ENCODE measurements at places on chromosomes 13 and 19.

GRCh38 chr19:11196406-11197287 lies 698 bp downstream of the KANK2 start:
- DNase-seq, result peak; percentile 48

GRCh38 chr13:20230913-20231838 lies 943 bp downstream of the GJB6 start:
- no peak for DNase-seq

DNA sequence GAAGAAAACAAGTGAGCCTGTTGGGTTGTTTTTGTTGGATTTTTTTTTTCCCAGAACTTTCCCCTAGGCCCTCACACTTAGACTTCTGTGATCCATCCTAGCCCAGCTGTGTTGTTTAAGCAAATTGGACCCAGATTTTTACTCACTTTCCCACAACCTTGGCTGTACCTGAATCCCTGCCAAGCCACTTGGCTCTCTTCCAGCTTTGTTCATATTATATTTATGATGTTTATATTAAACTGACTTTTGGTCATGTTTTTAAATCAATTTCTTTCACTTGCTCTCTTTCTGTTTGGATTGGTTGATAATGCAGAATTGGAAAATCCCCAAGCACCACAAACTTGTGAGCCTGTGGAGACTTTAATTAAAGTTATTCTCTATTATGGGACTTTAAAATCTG lies 16.6 kb downstream of the OLFM4 start:
- DNase-seq, result no peak

DNA sequence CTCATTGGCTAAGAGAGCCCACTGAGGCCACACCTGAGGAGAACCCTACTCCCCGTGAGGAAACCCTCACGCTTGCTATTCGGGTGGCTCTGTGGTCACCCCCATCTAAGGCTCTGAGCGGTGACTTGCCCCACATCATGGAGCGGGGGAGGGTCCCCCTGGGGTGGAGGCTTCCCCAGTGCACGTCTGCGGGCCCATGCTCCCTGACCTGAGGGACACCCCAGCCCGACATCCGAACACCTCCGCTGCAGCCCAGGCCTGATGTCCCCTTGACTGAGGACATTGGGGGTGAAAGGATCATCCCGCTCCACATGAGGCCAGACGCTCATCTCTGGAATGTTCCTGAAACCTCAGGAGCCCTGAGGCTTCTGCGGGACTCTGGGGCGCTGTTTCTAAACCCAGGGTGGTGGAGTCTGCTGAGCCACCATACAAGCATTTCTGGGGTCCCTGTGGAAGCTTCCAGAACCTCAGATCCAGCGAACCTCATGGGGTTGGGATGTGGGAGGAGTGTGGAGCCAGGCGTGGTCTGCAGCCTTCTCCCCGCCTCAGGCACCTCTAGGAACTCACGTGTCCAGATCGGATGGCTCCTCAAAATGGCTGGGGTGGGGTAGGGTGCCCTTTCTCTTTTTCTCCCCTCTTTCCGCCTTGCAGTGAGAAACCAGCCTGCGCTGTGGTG lies 19.9 kb downstream of the TMED1 start:
- no peak for DNase-seq

DNA sequence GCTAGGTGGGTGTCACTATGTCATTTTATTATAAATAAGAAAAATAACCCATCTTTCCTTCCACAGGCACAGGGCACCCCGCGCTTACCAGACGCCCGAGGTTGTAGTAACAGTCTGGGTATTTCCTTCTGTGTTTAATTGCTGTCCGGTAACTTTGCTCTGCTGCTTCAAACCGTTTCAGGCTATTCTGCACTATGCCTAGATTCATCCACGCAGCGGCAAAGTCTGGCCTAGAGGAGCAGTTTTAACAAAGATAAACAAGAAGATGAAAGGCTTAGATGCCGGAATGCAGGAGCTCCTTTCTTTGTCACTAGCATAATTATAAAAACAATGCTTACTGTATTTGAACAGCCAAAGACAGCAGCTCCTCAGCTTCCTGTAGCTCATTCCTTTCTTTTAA lies 36.9 kb upstream of the GGACT start:
- no peak for DNase-seq

GRCh38 chr19:31075146-31075655 lies 274.0 kb downstream of the TSHZ3 start:
- DNase-seq, result no peak

DNA sequence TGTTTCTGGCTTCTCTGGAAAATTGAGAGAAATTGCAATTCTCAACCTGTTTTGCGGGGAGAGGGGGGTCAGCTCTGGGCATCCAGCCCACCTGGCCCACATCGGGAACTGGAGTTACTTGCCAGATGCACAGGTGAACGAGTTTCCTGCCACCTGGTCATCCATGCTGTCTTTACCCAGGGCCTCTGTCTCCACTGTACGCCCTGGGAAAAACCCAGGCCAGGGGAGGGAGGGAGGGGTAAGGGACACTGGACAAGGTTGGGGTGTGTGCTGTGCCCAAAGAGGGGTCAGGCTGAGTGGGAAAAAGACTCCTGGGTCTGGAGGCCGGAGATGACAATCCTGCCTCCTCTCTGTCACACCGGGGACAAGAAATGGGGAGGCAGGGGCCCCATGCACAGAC lies 307.6 kb downstream of the ZNF536 start:
- no peak for DNase-seq

DNA sequence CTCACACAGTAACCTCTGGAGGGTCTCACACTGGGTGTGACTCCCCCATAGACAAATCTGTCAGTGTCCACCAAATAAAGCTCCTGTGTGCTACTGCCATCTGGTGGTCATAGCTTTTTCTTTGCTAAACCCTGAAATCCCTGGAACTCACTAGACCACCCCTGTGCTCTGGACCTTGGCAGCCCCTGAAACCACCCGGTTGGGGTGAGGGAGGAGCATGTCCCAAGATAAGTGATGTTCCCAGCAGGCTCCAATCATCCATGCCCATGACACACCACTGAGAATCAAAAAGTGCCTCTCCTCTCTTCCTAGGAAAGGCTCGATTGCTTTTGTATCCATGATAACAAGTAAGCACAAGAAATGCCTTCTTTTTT lies 6.5 kb upstream of the HSD17B14 start:
- peak; percentile 72 for DNase-seq

- DNase-seq, result peak; percentile 42
Measured at GRCh38 chr13:110371550-110372465, 64.7 kb downstream of the COL4A2 start.

- DNase-seq, result no peak
Measured at GRCh38 chr13:49627831-49628652, at the start of gene ARL11. TSS of gene ARL11 (plus strand) at chr13:49628507. CDS start at chr13:49630448, 1,941 bp downstream.

GRCh38 chr13:68232351-68233130 lies 1002.4 kb upstream of the PCDH9 start:
- DNase-seq, result no peak

DNA sequence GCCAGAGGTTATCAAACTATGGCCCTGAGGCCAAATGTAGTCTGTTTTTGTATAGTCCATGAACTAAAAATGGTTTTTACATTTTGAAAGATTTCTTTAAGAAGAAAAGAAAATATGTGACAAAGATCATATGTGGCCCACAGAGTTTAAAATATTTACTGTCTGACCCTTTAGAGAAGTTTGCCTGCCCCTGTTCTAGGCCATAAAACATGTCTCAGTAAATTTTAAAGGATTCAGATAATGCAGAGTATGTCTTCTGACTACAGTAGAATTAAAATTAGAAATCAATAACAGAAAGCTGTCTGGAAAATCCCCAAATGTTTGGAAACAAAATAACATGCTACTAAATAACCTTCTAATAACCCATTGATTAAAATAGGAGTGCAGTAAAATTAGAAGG lies 86.3 kb downstream of the KCNRG start:
- DNase-seq, result no peak

GRCh38 chr13:59450229-59450628 lies 713.5 kb downstream of the DIAPH3 start:
- DNase-seq, result no peak

GRCh38 chr13:98214707-98215106 lies 37.6 kb upstream of the RNF113B start:
- no peak for DNase-seq

DNA sequence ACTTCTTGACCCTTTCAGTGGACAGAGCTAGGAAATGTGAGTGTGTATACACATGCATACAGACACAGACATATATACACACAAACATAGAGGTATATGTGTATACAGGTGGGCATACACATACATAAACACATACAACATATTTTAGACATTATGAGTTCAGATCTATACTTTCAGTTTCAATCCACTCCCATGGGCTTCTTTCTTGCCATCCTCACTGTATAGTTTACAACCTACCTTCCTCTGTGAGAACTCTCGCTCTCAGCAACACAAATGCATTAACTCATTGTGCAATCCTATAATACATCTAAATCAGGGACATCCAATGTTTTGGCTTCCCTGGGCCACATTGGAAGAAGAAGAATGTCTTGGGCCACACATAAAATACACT lies 21.2 kb upstream of the SCEL start:
- DNase-seq, result no peak

GRCh38 chr19:49497047-49497788 lies 984 bp downstream of the RPS11 start:
- peak; percentile 58 for DNase-seq

- DNase-seq, result no peak
Measured at GRCh38 chr19:10096615-10096963, 5.9 kb downstream of the ANGPTL6 start.

DNA sequence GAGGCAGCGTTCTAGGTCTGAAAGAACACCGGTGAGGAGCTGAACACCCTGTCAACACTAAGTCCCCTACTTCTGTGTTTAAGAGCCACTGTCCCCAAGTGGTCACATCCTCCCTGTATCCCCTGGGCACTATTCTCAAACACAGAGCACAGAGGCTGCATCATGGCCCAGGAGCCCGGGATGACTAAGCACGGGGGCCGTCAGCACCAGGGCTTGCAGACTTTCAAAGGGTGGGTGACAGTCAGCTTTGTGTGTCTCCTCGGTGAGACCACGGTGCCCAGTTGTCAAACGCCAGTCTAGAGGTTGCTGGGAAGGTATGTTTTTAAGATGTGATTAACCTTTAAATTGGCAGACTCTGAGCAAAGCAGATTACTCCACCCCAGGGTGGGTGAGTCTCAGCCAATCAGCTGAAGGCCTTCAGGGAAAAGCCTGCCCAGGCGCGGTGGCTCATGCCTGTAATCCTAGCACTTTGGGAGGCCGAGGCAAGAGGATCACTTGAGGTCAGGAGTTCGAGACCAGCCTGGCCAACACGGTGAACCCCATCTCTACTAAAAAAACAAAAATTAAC lies 8.0 kb downstream of the MAP2K2 start:
- no peak for DNase-seq

DNA sequence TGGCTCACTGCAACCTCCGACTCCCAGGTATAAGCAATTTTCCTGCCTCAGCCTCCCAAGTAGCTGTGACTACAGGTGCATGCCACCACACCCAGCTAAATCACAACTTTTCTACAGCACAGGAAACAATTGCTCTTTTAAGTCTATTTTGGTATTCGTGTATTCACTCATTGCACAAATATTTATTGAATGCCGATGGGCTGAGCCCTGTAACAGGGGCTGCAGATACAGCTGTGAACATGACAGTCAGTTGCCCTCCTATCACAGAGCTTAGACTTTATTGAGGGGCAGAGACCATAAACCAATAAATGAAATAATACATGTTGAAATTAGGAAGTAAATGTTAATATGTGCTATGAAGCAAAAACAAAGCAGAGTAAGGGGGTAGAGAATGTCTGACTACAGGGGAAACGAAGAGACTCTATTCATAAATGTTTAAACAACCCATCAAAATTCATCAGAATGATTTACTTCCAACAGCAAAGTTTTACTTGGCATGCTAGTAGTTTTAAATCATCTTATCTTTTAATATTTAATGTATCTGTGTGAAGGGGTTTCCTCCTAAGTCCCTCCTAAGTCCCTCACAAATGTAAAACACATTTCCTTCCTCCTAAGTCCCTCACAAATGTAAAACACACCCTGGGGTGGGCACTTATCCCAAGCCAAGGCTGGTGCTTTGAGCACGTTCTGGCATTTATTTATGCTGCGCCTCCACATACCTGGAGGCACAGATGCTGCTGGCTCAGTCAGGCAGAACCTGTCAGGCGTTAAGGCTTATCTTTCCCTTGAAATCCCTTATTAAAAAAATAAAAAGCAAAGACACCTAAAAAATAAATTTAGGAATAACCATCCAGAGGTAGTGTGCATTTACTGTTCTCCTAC lies 140.8 kb downstream of the MIPEP start:
- DNase-seq, result no peak

- DNase-seq, result no peak
Measured at GRCh38 chr19:4094761-4095487, 28.2 kb upstream of the ZBTB7A start.

GRCh38 chr19:54428323-54429175 lies 13.3 kb downstream of the TTYH1 start:
- no peak for DNase-seq

Data from mesenchymal stem cell (in vitro differentiated cells and primary cell).